CD4-positive, alpha-beta memory T cell (primary cell): ENCODE measurements at places on chromosomes 6 and 20. TPM values are rescaled to one million over a fixed set of nuclear protein-coding genes. Genes with fewer than 3 reads are reported as not detected.

STK35 gene
- total RNA-seq, result 19.3 TPM

ADTRP gene
- total RNA-seq, result 8.0 TPM

GRCh38 chr6:142944124-142945048 is 590 bp downstream of the HIVEP2 start:
- peak; percentile 89 for DNase-seq

TTK gene
- 0.87 TPM for total RNA-seq

PRR18 gene
- not detected for total RNA-seq

FOXS1 gene
- not detected for total RNA-seq

ADGB gene
- total RNA-seq, result not detected

DNA sequence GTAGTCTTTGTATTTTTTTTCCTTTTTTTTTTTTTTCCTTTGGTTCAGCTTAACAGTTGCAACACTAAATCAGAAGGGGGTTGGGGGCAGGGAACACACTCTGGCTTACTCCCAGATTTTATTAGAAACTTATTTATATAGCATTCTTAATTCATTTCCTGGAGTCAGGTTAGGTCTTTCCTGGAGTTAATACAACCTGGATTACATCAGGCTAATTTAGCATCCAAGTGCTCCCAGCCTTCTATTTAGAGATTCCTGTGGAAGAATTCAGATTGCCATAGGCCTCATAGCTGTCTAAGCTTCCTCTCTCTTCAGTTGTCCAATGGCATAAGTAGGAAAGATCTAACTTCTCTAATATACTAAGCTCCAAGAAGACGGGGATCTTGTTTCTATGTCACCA is 35.8 kb upstream of the PKHD1 start:
- no peak for DNase-seq

SCRT2 gene
- total RNA-seq, result not detected

DNA sequence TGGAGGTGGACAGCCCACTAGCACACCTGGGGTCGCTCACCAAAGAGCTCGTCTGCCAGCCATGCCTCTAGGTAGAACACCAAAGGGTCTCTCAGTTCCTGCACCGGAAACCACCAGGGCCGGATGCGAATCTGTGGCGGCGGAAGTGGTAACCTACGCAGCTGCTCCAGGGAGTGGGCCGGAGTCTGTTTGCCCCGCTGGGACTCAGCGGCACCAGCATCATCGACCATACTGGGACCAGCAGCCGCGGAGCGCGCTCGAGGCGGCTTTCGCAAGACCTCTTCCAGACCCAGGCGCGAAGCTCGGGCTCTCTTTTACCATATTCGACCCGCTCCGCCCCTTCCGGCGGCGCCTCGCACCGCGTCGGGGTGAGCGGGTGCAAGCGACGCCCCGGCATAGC is at the start of gene OOEP:
Gene OOEP, minus strand, starts transcription at position 335 of the 400 bp plus-strand sequence. Its CDS starts 105 bp downstream, at position 230.
- DNase-seq, result no peak

DNA sequence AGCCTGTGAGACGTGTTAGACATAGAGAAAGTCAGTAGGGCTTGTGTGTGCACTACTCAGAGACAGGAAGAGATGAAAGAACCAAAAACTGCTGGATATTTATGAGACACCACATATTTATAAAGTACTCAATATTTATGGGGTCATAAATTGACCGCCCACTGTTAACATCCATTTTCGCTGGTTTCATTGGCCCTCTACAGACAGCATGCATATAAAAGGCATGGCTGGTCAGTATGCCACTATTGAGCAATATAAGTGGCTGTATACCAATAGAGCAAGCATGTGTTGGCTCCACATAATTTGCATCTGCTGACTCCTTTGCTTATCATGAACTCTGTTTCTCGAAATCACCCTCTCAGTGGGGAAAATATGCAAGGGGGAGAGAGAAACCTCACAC is 110.3 kb upstream of the BTN3A2 start:
- no peak for DNase-seq

DNA sequence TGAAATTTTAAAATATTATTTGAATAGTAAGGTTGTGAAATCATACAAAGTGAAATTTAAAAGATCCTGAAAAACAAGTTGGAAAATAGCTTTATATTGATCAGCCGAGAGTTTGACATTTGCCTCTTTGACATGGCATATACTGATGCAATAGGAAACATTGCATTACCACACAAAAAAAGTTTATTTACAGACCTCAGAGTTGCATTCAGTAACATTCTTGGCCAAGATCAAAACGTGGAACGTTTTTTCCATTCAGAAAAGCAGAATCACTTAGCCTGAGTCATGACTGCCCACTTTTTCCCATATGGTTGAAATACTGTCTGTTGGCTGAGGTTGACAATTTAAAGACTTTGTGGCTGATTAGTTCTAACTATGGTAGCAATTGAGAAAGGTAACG is 55.1 kb upstream of the BACH2 start:
- DNase-seq, result no peak

MDC1 gene
- 73.5 TPM for total RNA-seq

SLC35F1 gene
- not detected for total RNA-seq
